Cardiac septum (tissue), 1 donor: ENCODE measurements at places on chromosomes 12 and 14. TPM values are rescaled to one million over a fixed set of nuclear protein-coding genes. Genes with fewer than 3 reads are reported as not detected.

DNA sequence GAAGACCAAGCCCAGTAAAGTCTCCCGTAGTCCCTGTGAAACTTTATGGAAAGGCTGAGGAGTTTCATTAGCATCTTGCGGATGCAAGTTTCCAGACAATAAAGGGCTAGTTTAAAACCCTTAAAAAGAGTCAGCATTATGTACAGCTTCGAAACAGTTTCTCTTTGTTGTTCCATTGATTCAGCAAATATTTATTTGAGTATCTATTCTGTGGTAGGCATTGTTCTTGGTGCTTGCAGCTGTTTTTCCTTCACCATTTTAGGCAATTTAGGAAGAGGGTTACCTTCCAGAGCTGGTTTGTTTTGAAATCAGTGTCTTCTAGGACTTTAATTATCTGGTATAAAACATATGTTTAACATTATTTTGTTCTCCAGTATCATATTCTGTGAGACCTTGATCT is 1.5 kb downstream of the SLIRP start:
- DNase-seq, result no peak

- DNase-seq, result no peak
Measured at GRCh38 chr12:66598608-66599007, 80.3 kb downstream of the GRIP1 start.

GPR162 gene
- 5.7 TPM for total RNA-seq

GPR68 gene
- 3.4 TPM for total RNA-seq

SRRM4 gene
- 0.59 TPM for total RNA-seq

GPR132 gene
- 0.73 TPM for total RNA-seq

KRT2 gene
- total RNA-seq, result not detected

GRCh38 chr12:95951515-95951914 is 8.4 kb downstream of the AMDHD1 start:
- DNase-seq, result no peak

GRCh38 chr12:110853836-110854235 is 7.0 kb downstream of the CCDC63 start:
- no peak for DNase-seq

DNA sequence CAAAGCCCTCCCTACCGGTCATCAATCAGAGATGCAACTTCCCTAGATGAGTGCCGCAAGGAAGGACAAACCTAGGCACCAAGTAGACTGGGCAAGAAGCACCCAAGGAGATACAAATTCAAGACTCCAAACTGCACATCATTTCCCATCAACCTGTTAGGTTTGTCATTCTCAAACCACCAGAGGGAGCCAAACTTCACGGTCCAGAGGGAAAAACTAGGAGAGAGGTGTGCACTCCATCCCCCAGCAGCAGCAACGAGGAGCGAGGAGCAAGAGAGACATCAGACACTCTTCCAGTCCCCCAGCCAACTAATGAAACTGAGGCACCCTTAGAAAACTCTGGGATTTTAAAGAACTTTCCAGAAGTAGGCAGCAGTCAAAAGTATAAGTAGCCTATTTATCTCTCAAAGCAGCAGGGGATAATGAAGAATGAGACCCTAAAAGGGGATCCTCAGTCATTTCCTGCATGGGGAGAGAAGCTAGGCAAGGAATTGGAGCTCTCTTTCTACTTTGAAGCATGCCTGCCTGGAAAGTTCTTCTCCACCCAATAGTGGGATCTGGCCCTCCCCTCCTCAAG is 37.0 kb upstream of the NT5DC3 start:
- no peak for DNase-seq

DNA sequence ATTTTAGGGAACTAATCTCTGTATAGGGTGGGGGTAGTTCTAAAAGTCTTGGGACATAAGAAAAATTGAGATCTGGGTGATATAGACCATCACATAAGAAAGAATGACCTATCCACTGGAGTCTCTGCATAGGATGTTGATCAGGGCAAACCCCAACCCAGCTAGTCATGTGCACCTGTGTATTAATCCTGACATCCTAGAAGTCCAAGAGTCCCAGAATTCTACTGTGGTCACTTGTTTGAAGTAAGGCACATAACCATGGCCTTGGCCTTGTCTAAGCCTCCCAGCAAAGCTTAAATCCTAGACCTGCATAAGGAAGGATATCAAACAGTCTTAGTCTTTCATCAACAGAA is 334.1 kb upstream of the DCN start:
- no peak for DNase-seq

DHRS2 gene
- total RNA-seq, result 0.27 TPM

TUNAR gene
- total RNA-seq, result not detected

CMA1 gene
- total RNA-seq, result 0.46 TPM

DNA sequence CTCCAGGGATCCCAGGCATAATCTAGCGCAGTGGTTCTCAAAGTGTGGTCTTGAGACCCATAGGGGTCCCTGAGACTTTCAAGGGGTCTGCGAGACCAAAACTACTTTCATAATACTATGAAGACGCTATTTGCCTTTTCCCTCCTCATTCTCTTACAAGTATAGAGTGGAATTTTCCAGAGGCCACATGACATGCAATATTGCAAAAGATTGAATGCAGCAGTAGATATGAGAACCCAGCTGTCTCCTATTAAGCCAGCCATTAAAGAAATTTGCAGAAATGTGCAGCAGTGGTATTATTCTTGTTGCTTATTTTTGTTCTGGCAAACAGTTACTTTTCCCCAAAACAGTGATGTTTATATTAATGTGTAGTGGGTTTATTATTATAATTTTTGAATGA is 62.8 kb downstream of the VWF start:
- DNase-seq, result no peak

DNA sequence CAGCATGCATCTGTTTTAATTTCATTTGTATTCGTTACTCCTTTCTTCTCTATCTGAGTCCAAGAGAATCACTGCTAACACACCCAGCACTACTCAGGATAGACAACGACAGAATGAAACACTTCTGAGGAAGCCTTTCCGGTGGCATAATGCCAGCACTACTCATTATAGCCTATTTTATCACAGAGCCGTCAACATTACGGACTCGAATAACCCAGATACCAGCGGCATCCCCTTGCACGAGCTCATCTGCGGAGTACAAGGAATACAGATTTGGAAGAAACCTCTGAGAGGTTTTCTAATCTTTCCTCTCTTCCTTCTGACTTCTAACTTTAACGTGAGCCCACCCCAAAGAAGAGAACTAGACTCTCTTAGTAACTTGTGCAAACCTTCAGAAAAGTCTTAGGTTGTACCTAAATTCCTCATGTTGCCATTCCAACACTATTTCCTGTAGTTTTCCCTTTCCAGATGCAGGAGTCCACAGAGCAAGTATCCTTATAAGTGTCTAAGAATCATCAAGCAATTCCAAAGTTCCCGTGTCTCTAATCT is 248.1 kb downstream of the APAF1 start:
- DNase-seq, result no peak

- DNase-seq, result no peak
Measured at GRCh38 chr12:80636832-80637231, 70.6 kb upstream of the MYF6 start.

DNA sequence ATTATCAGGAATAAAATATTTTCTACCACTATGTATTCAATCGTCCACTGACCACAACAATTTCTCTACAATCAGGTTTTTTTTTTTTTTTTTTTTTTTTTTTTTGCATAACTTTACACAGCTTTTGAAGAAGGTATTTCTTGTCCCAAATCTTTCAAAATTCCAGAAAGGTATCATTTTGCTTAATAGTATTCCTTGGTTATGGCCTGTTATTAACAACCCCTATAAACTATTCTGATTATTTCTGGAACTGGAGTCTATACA is 145.3 kb downstream of the ALX1 start:
- no peak for DNase-seq

LHX5 gene
- total RNA-seq, result not detected

GRCh38 chr12:94762259-94762942 is 112.0 kb upstream of the TMCC3 start:
- no peak for DNase-seq

HAL gene
- 0.22 TPM for total RNA-seq

- no peak for DNase-seq
Measured at GRCh38 chr14:26174395-26174794, 423.4 kb downstream of the NOVA1 start.

STYK1 gene
- total RNA-seq, result 0.16 TPM

DNA sequence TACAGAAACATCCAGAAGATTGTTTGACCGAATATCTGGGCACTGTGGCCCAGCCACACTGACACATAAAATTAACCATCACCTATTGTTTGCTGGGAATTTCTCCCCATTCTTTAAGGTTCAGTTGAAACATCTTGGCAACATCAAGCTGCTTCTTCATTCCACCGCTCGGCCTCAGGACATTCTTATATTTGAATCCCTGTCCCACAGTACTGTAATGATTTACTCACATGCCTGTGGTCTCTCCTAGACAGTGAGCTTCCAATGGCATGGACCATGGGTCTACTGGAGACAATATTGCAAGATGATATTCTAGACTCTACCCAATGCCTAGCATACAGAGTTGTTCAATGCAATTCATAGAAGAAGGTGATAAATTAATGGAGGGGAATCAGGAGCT is 56.1 kb downstream of the EMP1 start:
- no peak for DNase-seq

ATF1 gene
- total RNA-seq, result 26.4 TPM

DNA sequence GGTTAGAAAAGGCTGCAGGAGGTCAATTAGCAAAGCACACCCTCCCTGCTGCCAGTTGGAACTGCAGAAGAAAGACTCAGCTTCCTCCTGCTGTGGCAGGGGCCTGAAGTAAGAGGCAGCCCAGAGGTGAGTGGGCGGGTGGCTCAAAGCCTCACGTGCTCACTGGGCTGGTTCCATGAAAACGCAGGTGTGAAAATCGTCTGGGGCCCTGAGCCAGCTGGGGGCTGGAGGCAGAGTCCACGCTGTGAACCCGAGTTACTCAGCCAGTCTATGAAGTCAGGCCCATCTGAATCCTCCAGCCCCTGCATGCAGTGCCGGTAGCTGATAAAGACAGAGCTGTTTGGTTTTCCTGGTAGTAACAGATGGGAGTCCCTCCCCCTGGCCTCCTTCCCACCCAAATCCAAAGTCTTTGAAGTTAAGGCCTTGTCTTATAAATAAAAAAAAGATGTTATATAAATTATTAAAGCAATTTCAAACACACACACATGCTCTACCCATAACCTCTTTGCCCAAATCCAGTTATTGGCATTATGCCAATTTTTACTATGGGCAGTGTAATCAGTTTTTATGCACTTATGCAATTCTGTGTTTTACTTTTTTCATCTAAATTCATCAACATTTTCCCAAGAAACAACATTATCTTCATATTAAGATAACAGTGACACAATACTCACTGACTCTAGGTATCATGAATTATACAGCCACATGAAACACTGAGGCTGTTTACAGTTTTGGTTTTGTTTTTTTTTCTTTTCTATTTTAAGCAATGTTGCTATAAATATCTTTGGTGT is 57.9 kb upstream of the PNMA1 start:
- DNase-seq, result no peak

DNA sequence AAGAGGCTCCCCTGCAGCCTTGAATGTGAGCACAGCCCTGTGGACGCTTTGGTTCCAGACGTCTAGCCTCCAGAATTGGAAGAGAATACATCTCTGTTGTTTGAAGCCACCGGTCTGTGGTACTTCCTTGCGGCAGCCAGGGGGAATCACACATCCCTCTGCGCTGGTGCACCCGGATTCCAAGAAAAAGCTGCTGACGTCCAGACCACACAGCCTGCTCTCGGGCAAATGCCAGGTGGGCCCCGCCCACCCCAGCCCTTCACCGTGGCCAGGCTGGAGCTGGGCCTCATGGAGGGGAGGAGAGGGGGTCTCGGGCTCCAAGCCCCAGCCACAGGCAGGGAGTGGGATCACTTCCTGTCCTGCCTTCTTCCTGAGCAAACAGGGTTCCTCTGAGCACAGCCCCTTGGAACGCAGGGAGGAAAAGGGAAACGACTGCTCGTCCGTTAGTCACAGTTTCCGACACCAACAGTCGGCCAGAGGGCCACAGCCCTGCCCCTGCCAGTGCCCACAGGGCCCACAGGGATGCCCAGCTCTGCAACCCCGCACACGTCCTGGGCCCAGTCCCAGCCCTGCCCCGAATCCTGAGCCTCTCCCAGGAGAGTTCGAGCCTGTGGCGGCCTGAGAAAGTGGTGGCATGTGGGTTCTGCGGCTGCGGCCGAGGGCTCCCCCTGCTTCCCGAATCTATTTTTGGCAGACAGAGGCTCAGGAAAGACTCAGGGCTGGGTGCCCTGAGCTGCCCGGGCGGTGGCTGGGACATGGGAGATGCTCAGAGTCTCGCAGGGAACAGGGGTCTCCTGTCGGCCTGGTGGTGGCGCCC is 85.3 kb downstream of the RFLNA start:
- no peak for DNase-seq

DNA sequence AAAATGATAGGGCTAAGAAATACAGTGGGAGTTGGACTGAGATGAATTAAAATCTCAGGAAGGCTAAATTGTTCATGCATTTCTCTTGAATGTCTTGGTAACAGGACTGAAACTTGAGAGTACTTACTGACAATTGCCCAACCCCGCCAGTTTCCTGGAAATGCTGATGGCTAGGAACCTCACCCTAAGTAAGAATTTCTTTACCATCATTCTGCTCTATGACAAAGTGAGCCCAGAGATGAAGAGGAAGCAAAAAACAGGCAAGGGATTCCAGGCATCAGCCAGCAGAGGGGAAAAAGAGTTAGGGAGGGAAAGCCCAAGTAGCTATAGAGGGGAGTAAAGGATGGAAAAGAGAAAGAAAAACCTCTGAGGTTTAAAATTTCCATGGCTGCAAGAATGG is 397.7 kb downstream of the MDGA2 start:
- no peak for DNase-seq

IFNG-AS1 gene
- 0.19 TPM for total RNA-seq

CD163L1 gene
- total RNA-seq, result 3.1 TPM

GTF2A1 gene
- total RNA-seq, result 18.0 TPM

KANSL2 gene
- 24.8 TPM for total RNA-seq

MIP gene
- total RNA-seq, result 0.48 TPM

- no peak for DNase-seq
Measured at GRCh38 chr12:69368171-69368570, 8.6 kb downstream of the YEATS4 start.

NKX2-1 gene
- not detected for total RNA-seq

GRCh38 chr12:53467880-53468279 is 16.0 kb downstream of the PCBP2 start:
- DNase-seq, result no peak

- DNase-seq, result no peak
Measured at GRCh38 chr14:97061198-97061597, 264.0 kb downstream of the VRK1 start.

AKAP6 gene
- total RNA-seq, result 249 TPM

- no peak for DNase-seq
Measured at GRCh38 chr12:113659416-113659815, 187.7 kb upstream of the LHX5 start.

- no peak for DNase-seq
Measured at GRCh38 chr12:80756875-80757274, 40.2 kb downstream of the MYF5 start.

KRT82 gene
- not detected for total RNA-seq

GRCh38 chr12:69908203-69908602 is 83.2 kb downstream of the MYRFL start:
- no peak for DNase-seq

- DNase-seq, result no peak
Measured at GRCh38 chr14:52907949-52908348, 42.9 kb downstream of the FERMT2 start.

KCNA1 gene
- total RNA-seq, result 0.13 TPM
